ENCODE measurements at places on chromosomes 7 and 10.

- DNase-seq = no peak
Observed at GRCh38 chr7:111282626-111283025, 191.7 kb downstream of the LRRN3 start.

DNA sequence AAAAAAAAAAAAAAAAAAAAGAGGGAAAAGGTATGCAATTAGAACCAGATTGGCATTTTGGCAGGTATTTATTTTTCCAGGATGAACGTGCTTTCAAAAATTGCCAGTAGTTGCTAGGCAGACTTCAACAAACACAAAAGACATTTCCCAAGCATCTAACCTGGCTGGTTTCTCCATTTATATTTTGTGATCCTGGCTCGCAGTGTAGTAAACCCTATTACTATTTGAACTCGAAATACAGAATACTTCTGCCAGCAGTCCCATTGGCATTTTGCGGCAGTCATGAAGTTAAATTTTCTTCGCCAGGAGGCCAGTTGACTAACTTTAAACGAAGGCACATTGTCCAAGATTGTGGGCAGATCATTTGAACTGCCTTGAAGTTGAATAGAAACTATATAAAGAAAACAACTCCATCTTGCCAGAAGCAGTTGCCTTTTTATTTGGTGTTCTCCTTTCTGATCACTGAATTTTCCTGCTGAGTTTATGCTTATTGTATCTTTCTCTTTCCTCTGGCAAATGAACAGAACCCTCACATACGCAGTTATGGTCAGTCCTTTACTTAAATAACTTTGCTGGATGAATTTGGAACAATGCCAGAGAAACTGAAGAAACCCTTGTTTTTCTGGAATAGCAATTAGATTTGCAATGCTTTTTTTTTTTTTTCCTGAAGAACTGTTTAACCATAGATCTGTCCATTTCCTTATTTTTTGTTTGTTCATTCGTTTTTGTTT, 132.9 kb downstream of the BICC1 start:
- DNase-seq = no peak

- no peak for DNase-seq
Observed at GRCh38 chr10:13272164-13272571, 27.7 kb downstream of the PHYH start.

- no peak for DNase-seq
Observed at GRCh38 chr10:7577579-7577978, 89.2 kb downstream of the ITIH5 start.

DNA sequence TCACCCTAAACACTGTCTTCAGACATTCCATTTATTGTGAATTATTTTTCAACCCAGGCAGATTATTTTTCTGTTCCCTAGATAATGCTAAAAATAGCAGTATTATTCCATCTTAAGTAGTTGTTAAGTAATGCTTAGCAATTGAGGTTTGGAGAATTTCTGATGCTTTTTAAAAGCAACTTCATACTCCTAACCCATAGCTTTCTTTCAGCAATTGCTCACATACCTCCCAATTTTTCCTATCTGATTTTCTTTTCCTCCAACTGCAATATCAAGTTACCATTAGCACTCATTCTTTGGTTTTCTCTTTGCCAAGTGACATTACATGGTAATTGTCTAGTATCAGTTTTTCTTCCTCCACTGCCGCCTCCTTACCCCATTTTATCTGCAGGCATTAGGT, 104.7 kb downstream of the GPR85 start:
- no peak for DNase-seq

DNA sequence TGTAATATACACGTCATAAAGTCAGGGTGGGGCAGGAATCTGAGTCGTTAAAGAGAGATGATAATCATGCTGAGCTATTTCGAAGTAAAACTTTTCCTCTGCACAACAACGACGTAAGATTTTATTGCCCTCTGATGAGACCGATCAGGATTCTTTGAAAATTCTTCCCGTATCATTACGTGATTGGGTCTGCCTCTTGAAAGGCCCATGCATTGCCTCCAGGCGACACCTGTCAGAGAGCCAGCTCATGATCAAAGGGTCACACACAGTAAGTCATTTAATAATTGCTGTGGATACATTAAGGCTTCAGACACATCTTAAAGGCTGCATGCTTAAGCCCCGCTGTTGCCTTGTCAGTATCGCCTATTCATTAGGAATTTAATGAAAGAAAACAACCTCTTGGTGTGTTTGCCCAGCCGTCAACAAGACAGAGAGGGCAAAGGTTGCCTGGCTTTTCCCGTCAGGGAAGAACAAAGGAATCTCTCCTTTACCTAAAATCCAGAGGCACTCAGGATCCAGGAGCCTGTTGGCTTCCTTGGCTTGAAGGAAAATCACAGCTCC, 189.0 kb upstream of the SH2B2 start:
- no peak for DNase-seq

GRCh38 chr10:28714401-28715053, 37.2 kb downstream of the BAMBI start:
- DNase-seq = no peak

DNA sequence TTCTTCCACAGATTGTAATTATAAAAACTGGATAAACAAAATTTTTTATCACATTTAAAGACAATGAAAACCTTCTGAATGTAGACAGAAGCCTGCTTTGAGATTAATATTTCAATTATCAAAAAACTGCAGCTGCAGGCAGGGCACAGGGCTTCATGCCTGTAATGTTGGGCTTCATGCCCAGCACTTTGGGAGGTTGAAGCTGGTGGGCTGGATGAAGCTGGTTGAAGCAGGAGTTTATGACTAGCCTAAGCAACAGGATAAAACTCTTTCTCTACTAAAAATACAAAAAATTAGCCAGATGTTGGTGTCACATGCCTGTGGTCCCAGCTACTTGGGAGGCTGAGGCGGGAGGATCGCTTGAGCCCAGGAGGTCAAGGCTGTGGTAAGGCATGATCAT, 41.2 kb downstream of the PDZD8 start:
- no peak for DNase-seq

DNA sequence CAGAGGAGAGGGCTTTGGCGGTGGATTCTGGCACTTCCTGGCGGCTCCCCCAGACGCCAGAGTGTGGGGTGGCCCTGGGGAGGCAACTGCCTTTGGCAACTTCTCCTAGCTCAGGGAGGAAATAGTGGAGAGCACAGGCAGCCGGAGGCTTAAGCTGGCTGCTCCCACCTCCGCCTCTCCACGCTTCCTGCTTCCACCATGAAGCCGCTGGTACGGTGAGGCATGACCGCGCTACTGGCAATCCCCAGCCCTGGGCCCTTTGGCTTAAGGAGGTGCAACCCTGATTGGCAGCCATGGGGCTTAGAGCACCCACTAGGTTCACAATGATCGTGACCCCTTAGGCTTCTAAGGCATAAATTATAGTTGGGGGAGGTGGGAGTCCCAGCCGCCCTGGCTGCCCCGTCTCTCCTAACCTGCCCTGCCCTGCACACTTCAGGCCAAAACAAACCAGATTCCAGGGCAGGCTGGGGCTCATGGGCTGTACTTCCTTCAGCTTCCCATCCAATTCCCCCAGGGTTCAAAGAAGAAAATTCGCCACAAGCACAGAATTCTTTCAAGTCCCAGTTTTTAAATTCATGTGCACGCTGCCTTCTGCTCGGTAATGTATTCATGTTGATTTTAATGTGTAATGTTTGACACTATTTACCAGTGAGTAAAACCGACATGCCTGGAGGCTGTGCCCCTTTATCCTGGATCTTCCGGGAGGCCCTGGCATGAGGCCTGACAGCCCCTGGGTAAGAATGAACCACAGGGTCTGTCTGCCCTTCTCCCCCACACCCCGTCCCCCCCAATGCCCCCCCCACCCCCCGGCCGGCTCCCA, 90.7 kb upstream of the LRRC4 start:
- no peak for DNase-seq

DNA sequence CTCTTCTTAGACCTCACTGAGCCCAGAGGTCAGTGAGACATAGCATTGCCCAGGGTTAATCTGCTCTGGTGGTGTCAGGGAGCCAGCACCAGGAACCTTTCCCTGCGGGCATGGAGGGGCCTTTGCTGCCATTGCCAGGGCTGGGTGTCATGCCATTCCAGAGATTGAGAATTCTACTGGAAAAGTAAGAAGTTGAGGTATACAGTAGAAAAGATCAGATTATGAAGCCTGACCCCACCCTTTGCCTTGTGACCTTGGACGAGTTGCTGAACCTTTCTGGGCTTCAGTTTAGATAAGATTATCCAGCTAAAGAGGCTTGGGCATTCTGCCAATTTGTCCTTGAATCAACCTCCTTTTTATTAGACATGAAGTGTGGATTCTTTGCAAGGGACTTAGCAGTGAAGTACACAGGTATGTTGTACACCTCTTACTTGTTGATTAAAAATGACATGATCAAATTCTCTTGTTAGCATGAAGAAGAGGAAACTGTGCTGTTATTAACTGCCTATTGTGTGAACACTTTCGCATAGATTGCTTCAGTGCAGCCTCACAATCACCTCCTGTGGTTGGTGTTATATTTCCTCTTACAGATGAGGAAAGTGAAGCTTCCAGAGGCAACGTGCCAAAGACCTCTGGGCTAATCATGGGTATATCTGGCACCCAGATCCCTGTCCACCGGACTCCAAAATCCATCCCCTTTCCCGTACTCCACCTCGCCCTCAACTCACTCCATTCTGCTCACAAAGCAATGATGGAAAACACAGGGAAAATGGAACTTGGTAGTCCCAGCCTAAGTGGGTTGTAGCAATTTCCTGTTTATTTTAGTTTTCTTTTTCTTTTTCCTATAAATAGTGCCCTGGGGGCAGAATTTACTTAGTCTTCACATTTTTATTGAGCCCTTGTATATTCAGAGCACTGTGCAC, 151.3 kb downstream of the CAMK1D start:
- DNase-seq = no peak

GRCh38 chr7:74466196-74466813, 12.6 kb downstream of the GTF2IRD1 start:
- no peak for DNase-seq

Measured in T-helper 2 cell treated with Interferon-gamma antibody and Interleukin-4, amounts not matched to agents 5 μg/mL and 100 μg/mL, for 36 hours (primary cell).